ENCODE measurements at places on chromosomes 12 and 14. TPM values are rescaled to one million over a fixed set of nuclear protein-coding genes. Genes with fewer than 3 reads are reported as not detected.
A peak's percentile ranks its signal among the peaks of the same experiment; 100 is the strongest.

The SRRM4 gene
- not detected for total RNA-seq

The HELB gene
- total RNA-seq: 2.7 TPM

- peak; percentile 44 for DNase-seq
These were observed 50.9 kb upstream of the CCT2 start for GRCh38 chr12:69534389-69534822.

DNA sequence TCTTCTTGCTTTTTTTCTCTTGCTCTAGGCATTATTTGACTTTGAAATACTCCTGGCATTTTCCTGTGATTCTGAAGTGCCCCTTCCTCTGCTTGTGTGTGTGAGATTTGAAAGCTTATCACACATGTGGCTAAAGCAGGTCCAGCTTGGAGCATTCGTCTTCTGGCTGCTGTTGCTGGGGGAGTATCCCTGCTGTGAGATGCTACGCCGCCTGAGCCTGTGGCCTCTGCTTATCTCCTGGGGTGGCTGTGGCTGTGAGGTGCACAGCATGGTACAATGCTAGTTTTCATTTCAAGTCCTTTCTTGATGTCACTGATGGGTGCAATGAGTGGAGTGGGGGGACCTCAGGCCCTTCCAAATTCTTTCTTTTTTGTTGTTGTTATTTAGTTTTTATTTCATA lies 371.8 kb downstream of the ZFP36L1 start:
- DNase-seq: no peak

DNA sequence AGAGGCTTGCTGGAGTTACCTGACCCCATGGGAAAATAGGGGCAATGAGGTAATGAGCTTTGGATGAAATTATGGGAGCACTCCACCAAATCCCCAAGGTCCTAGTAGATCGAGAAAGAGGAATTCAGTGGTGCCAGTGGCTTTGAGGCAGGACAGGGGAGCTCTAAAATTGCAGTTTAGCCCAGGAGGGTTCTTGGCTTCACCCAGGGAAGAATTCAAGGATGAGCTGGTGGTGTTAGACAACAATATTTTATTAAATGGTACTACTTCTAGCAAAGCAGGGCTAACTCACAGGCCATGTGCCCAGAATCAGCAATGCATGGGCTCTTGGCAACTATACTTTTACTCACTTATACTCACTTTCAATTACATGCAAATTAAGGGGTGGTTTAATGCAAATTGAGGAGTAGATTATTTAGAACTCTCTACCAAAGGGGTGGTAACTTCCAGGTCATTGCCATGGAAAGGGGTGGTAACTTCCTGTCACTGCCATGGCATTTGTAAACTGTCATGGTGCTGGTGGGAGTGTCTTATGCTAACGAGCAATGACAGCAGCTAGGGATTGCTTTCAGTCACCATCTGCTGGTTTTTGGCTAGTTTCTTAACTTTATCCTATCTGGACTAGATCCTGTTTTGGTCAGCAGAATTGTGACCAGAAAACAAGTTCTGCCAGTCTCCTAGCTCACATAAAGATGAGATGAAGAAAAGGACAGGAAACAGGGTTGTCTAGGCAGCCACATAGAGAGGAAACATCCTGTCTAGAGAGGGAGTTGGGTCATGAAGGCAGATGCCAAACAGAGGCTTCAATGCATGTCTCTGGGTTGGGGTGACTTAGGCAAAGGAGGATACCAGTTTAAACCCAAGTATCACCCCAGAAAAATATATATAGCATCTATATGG lies 64.7 kb downstream of the ZNF641 start:
- DNase-seq: no peak
